ENCODE measurements at places on chromosomes 4 and X.

GRCh38 chrX:146054311-146054710, 236.7 kb downstream of the SLITRK2 start:
- DNase-seq = no peak

DNA sequence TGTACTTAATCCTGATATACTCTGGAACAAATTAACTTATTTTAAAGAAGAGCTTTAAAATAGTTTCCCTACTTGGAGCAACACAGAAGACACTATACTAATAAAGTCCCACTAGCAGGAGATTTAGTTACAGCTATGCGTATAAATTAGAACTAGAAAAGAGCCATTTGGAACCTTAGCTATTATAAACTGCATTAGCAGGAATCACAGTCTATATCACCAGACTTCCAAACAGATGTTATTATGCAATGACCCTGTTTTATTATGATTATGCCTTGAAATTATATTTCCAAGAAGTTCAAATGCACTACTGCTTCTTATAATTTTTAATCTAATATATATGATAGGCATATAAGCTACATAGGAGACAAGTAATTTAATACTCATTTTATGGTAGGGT, 95.5 kb upstream of the WDR44 start:
- DNase-seq = no peak

- no peak for DNase-seq
Observed at GRCh38 chr4:185096032-185096653, 46.9 kb upstream of the SLC25A4 start.

- DNase-seq = no peak
Observed at GRCh38 chr4:11441194-11441556, 12.5 kb upstream of the HS3ST1 start.

- DNase-seq = no peak
Observed at GRCh38 chrX:9298221-9298620, 166.6 kb upstream of the TBL1X start.
